ENCODE measurements at places on chromosomes 2 and 18. TPM values are rescaled to one million over a fixed set of nuclear protein-coding genes. Genes with fewer than 3 reads are reported as not detected.

- H3K4me1 ChIP-seq, result no peaks in the 10 kb centered on the region
- no peaks in the 10 kb centered on the region for H3K36me3 ChIP-seq
- no peak overlapping the region for H3K4me3 ChIP-seq
- H3K27me3 ChIP-seq, result no peaks in the 10 kb centered on the region
- H3K27ac ChIP-seq, result no peak overlapping the region
These were observed 146.3 kb downstream of the WDSUB1 start for GRCh38 chr2:159140070-159140769.

DNA sequence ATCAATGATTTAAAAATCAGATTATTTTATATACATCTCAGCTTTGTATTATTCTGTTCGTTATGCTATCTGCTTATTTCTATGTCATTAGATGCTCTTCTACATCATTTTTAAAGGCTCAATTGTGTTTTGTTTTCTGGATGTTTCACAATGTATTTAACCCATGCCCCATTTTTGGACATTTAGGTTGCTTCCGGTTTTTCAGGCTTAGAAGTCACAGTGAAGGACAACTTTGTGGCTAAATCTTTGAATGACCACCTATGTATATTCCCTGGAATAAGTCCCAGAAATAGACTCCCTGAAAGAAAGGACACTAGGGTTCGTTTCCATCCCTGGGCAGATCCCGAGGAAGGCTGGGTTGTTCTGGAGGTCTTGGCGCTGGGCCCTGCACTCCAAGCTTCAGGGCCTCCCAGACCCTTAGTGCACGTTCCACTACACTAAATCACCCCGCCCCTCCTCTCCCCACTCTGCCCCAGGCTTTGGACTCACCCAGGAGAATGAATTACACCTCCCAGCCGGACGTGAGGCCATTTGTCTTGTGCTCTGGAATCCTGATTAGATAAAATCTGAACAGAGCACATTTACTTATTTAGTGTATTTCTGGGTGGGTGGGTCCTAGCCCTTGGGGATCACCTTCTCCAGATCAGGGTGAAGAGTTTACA lies 188.2 kb downstream of the ZFP36L2 start:
- peaks cover 14% of the 10 kb centered on the region for H3K36me3 ChIP-seq
- peak; percentile 90 for DNase-seq
- H3K4me3 ChIP-seq, result peak overlapping the region; percentile 53
- H3K27me3 ChIP-seq, result no peaks in the 10 kb centered on the region
- H3K27ac ChIP-seq, result peak overlapping the region; percentile 90

DNA sequence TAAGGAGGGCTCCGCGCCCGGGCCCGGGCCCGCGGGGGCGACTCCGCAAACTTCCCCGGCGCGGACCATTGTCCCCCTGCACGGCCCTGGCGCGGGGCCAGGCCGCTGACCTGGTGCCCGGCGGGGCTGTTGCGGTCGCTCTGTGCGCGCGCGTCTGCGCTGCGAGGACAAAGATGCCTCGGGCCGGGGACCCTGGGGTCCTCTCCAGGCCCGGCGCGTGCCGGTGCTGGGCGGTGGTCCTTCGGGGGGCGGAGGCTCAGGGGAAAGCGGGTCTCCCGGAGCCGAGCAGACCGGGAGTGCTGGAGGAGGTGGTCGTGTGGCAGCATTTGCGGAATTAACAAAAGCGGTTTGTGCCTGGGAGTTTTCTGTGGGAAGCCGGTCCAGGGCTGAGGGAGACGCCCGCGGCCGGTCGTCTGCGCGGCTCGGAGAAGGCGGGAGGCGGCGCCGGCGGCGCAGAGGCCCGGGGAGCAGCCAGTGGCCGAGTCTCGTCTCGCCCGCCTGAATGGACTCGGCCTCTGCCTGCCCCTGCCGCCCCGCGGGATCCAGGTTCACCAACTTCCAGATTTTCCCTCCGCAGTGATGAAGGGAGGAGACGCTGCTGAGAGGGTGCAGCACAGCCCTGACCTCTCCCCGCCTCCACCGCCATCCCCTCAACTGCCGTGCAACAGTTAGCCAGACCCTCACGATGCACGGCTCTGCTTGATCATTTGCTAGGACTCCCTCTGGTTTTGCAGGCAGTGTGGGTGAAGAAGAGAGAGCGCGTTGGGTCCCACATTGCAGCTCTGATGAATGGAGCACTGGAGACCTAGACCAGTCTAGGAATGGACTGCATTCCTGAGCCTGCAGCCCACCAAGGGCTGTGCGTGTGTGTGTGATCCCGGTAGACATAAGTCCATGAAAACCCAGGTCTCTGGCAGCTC lies 705 bp downstream of the EFR3B start:
- peaks cover 32% of the 10 kb centered on the region for H3K27me3 ChIP-seq
- H3K4me3 ChIP-seq, result peak overlapping the region; percentile 73
- peak; percentile 17 for DNase-seq
- no peak overlapping the region for H3K27ac ChIP-seq

- DNase-seq, result no peak
- no peak overlapping the region for H3K4me3 ChIP-seq
- H3K4me1 ChIP-seq, result no peaks in the 10 kb centered on the region
- H3K36me3 ChIP-seq, result no peaks in the 10 kb centered on the region
- H3K27ac ChIP-seq, result no peak overlapping the region
These were observed 332.4 kb upstream of the KYNU start for GRCh38 chr2:142545036-142545435.

- 0 out of 2 replicates have a peak, but pooled peaks cover 3% of the 10 kb centered on the region for H3K36me3 ChIP-seq
- no peak overlapping the region for H3K27ac ChIP-seq
- no peak overlapping the region for H3K4me3 ChIP-seq
- no peaks in the 10 kb centered on the region for H3K4me1 ChIP-seq
- DNase-seq, result peak; percentile 57
These were observed 34.1 kb downstream of the WDR35 start for GRCh38 chr2:19955544-19956422.

GRCh38 chr2:238281826-238282480 lies 6.5 kb downstream of the PER2 start:
- no peak for DNase-seq
- H3K27ac ChIP-seq, result no peak overlapping the region
- H3K4me1 ChIP-seq, result peaks cover 25% of the 10 kb centered on the region
- no peaks in the 10 kb centered on the region for H3K27me3 ChIP-seq
- H3K4me3 ChIP-seq, result no peak overlapping the region
- H3K36me3 ChIP-seq, result no peaks in the 10 kb centered on the region

PARD6G gene
- 0.23 TPM for total RNA-seq

DNA sequence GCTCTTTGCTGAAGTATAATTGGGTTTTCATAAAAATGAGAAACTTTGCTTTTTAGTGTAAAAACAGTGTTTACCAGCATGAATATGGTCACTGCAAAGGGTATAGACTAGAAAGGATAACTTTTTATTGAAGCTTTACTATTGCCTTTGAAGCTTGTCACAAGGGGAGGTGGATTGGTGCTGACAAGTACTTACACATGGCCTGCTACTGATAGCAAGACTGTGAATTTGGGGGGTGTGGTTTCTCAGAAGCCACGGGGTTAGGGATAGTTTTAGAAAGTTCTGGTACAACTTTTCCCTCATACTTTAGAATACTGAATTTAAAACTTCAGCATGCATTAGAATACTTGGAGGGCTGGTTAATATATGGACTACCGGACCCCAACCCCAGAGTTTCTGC lies 294.1 kb downstream of the SOCS6 start:
- no peaks in the 10 kb centered on the region for H3K4me1 ChIP-seq
- H3K4me3 ChIP-seq, result no peak overlapping the region
- H3K27me3 ChIP-seq, result no peaks in the 10 kb centered on the region
- no peak overlapping the region for H3K27ac ChIP-seq
- no peaks in the 10 kb centered on the region for H3K36me3 ChIP-seq

UNC80 gene
- total RNA-seq, result not detected

DNA sequence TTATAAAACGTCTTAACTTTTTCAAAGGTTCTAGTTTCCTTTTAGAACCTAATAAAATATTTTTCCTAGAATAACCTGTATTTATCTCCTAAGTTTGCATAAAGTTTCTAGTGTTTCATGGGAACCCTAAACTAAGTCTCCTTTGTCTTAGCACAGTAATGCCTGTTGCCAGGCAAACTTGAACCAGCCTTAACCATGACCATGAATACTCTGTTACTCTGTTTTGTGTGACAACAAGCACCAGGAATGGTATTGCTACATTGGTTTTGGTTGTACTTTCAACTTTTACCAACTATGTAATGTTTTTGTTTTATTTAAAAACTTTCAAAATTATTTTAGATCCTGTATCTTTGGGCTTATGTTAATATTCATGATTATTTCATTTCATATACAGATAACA lies 137.6 kb downstream of the CERS6 start:
- H3K27ac ChIP-seq, result no peak overlapping the region
- no peaks in the 10 kb centered on the region for H3K27me3 ChIP-seq
- H3K4me1 ChIP-seq, result no peaks in the 10 kb centered on the region
- H3K36me3 ChIP-seq, result no peaks in the 10 kb centered on the region
- DNase-seq, result no peak

EGR4 gene
- total RNA-seq, result not detected

- H3K4me1 ChIP-seq, result no peaks in the 10 kb centered on the region
- no peak overlapping the region for H3K27ac ChIP-seq
- DNase-seq, result no peak
- no peak overlapping the region for H3K4me3 ChIP-seq
- H3K36me3 ChIP-seq, result no peaks in the 10 kb centered on the region
These were observed 657.1 kb upstream of the SOX11 start for GRCh38 chr2:5035057-5035488.

DNA sequence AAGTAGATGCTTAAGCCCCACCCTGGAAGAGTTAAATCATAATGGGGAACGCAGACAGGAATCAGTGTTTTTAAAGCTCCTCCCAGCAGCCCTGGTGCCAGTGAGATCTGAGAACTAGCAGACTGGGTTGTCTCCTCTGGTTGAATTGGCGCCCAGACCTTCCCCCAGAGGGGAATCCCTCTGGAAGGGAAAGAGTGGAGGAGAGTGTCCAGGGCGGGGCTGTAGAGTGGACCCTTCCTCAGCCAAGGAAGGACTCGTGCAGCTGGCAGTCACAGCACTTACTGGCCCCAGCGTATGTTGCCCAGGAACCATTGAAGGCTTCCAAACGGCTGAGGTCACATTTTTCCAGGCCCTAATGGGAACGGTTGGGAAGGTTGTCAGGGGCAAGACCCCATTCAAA lies 62.5 kb downstream of the TGOLN2 start:
- no peak overlapping the region for H3K4me3 ChIP-seq
- no peaks in the 10 kb centered on the region for H3K36me3 ChIP-seq
- H3K27me3 ChIP-seq, result no peaks in the 10 kb centered on the region
- no peak for DNase-seq
- H3K27ac ChIP-seq, result no peak overlapping the region
- H3K4me1 ChIP-seq, result peaks cover 32% of the 10 kb centered on the region
